ENCODE measurements at places on chromosomes 7 and 10. TPM values are rescaled to one million over a fixed set of nuclear protein-coding genes. Genes with fewer than 3 reads are reported as not detected.

DNA sequence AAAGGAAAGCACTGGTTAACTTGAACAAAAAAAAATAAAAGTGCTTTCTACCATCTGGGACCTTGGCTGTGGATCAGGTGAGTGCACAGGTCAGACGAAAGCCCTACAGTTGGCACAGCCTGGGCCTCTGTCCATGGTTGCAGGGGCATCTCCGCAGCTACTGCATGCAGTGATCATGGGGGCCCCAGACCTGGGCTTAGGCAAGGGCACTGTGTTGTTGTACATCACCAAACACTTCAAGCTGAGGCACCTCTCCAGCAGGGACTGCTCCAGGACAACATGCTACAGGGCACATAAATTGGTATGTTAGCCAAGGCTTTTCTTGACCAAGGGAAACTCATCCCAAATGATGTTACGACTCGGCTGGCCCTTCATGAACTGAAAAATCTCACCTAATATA is 23.5 kb downstream of the KLHL7 start:
- peaks cover 42% of the 10 kb centered on the region for H3K36me3 ChIP-seq
- no peak for DNase-seq
- no peak overlapping the region for H3K4me3 ChIP-seq
- H3K4me1 ChIP-seq, result no peaks in the 10 kb centered on the region

DNA sequence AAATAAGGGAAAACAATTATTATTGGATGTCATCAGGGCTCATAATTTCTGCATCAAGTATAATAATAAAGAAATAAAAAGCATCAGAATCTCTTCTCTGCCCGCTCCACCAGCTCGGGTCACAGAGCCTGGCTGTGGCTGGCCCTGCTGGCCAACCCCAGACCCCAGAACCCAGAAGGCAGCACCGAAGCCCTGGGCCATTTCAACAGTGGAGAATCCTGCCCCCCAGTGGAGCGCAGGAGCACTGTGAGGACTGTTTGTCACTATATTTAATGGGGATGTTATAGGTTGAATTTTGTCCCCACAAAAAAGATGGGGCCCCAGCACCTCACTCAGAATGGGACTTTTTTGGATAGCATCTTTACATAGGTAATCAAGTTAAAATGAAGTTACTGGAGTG is 27.3 kb downstream of the DENND11 start:
- peak overlapping the region; percentile 25 for H3K27ac ChIP-seq
- peaks cover 9% of the 10 kb centered on the region for H3K36me3 ChIP-seq
- peaks cover 5% of the 10 kb centered on the region for H3K4me1 ChIP-seq
- H3K4me3 ChIP-seq, result no peak overlapping the region
- no peaks in the 10 kb centered on the region for H3K27me3 ChIP-seq

DNA sequence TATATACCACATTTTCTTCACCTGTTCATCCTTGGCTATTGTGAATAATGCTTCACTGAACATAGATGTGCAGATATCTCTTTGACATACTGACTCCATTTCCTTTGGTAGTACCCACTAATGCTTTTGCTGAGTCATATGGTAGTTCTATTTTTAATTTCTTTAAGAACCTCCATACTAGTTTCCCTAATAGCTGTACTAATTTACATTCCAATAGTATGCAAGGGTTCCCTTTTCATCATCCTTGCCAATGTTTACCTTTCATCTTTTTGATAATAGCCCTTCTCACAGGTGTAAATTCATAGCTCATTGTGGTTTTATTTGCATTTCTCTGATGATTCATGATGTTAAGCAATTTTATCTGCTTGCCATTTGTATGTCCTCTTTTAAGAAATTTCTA is 159.9 kb downstream of the CALCR start:
- H3K27ac ChIP-seq, result no peak overlapping the region
- H3K4me1 ChIP-seq, result no peaks in the 10 kb centered on the region
- no peaks in the 10 kb centered on the region for H3K36me3 ChIP-seq
- DNase-seq, result no peak
- H3K27me3 ChIP-seq, result no peaks in the 10 kb centered on the region

- H3K27me3 ChIP-seq, result peaks cover 20% of the 10 kb centered on the region
- no peaks in the 10 kb centered on the region for H3K36me3 ChIP-seq
- peaks cover 5% of the 10 kb centered on the region for H3K4me1 ChIP-seq
- DNase-seq, result no peak
- H3K27ac ChIP-seq, result no peak overlapping the region
These were observed 91.5 kb upstream of the LRRC4 start for GRCh38 chr7:128122576-128123290.

CNTNAP2 gene
- total RNA-seq, result 0.30 TPM

ZNF117 gene
- total RNA-seq, result 15.3 TPM

Measured in suprapubic skin (tissue), 4 donors.